ENCODE measurements at places on chromosomes 7 and 10.

DNA sequence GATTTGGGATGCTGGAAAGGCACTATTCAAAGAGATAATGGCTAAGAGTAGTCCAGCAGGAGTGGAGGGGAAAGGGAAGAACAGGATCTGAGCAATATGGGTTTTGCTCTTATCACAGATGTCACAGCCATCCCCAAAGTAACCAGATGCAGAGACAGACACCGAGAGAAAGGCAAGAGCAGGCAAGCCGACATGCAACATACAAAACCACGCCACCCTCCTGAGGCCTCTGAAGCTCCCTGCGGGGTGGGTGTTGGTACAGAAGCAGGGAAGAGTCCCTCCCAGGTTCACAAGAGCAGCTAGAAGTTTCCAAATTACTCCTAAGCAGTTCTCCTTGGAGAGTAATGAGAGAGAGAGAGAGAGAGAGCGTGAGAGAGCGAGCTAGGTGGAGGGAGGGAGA lies 10.8 kb upstream of the C10orf53 start:
- no peak for DNase-seq

DNA sequence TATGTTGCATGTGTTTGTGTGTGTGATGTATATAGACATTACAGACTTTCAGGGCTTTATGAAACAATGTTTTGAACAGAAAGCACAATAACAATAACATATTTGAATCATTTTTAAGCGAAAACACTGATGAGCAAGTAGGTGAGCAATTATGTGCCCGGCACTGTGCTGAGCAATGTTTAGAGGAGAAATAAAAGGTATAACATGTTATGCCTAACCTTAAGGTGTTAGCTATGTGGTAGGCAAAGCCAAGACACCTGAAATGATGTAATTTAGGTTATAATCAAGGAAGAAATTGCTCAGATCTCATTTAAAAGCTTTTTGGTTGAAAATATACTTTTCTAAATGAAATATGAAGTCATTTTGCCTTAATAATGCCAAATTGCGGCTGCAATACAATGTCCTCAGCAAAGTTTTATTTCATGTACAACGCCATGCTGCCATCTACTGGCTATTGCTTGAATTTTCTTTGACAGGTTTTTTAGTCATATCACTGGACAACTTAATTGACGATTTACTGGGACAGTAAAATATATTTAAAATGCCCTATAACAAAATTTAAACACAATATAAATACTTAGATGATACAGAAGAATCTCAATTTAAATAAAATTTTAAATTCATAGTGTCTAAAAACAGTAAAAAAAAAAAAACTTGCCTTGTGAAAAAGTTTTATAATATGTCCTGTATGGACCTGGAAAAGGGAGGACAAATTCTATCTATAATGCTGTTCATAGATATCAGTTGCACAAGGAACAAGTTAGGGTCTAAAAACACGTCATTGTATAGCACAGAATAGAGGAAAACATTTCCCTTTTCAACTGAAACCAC lies 131.1 kb upstream of the CDK1 start:
- DNase-seq = no peak

DNA sequence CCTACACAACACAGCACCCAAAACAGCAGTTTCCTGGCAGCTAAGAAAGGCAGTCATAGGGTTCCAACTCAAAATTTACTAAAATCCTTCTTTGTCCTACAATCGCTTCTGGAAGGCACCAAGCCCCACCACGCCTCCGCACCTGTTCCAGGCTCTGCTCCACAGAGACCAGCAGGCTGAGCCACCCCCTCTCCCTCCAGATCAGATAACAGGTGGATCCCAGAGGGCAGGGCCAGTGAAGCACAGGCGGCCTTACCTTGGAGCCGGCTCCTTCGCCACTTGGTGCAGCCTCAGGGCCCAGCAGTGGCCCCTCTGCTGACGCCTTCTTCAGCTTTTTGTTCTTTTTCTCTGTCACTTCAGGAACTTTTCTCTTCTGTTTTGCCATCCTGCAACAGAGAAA lies 33.0 kb downstream of the ZFAND2A start:
- DNase-seq = no peak

GRCh38 chr7:156725936-156726335 lies 85.4 kb downstream of the RNF32 start:
- no peak for DNase-seq

GRCh38 chr7:117014099-117014656 lies 60.9 kb downstream of the ST7 start:
- no peak for DNase-seq

- no peak for DNase-seq
Measured at GRCh38 chr10:18523025-18523424, 128.4 kb downstream of the NSUN6 start.

GRCh38 chr10:117374506-117375359 lies 507 bp downstream of the PDZD8 start:
- peak; percentile 5 for DNase-seq

GRCh38 chr10:126584836-126585235 lies 85.7 kb downstream of the C10orf90 start:
- no peak for DNase-seq

DNA sequence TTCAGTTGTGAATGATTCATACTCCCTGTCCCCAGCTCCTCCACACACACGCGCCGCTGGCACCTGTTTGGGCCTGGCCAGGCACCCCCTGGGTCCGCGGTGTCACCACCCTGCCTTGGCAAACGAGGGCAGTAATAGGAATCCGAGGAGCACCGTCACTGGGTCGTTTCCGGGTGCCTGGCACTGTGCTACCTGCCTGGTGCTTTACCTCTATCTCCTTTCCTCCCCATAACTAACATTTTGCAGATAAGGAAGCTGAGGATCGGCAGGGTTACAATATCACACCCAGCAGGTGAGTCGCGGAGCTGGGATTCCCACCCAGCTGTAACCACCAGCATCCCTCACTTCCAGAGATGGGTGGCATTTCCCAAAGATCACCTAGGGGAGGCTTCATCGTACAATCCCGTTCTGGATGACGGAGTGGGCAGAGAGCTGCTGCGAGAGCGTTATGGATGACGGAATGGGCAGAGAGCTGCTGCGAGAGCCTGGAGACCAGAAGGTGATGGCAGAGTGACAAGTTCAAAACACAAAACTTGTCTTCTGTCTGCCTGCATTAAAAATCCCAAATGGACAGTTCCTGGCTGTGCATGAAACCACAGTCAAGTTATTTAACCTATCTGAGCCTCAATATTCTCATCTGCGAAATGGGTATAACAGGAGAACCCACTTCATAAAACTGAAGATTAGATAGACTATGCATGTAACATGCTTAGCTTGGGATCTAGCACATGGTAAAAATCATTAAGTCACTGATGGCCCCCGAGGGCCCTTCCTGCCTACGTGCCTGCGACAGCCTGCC lies 1.1 kb upstream of the HSPA12A start:
- no peak for DNase-seq

DNA sequence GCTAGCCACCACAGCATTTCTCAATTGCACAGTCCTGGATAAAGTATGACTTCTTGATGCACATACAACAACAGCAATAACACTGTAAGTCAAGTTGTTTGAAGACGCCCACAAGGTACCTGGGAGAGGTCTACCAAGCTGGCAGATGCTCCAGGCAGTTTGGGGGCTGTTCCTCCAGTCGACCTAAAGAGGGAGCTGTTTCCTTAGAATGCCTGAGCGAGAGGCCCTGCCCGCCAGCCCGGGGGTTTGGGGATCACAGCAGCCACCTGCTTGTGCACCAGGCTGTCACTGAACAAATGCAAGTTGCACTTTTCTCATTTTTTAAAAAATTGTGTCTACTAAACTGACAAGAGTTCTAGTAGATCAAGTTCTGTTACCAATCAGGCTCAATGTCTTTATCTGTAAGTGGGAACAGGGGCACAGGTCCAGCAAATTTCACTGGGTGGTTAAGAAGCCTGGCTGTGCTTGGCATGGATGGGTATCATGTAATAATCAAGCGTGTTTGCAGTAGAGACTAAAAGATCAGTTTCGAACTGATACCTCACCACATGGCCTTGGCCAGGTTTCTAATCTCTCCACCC lies 193.8 kb upstream of the ADO start:
- peak; percentile 41 for DNase-seq

DNA sequence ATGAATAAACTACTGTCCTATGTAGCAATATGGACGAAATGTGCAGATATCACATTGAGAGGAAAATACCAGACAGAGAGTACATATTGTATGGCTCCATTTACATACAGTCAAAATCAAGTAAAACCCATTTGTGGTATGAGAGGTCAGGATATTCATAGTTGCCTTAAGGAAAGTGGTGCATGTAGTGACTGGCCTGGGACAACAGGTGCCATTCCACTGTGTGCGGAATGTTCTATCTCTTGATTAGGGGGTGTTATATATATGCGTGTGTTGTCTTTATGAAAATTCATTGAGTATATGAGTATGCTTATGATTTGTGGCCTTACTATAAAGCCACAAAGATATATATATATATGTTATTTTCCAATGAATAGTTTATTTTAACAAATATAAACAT lies 964.0 kb downstream of the SORCS3 start:
- no peak for DNase-seq

DNA sequence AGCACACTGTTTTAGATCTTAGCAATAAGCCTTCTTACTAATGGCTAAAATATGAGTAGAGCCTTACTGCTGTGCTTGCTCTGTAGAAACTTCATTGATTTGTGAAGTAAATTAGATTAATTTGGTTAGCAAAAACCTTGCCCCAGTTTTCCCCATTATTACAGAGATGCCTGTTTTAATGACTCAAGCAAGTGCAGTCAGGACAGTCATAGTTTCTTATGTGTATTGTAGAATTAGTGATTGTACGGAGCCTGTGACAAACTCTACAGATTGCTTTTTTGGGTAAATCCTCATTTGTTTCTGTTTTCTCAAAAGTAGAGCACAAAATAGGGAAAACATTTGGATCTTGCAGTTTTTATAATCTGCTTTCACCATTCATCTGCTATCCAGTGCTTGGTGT lies 7.0 kb downstream of the TAX1BP1 start:
- no peak for DNase-seq

GRCh38 chr10:7320072-7320471 lies 90.8 kb downstream of the SFMBT2 start:
- DNase-seq = no peak

- DNase-seq = no peak
Measured at GRCh38 chr10:1657479-1657878, 79.8 kb downstream of the ADARB2 start.

- no peak for DNase-seq
Measured at GRCh38 chr10:32408690-32409089, 37.2 kb upstream of the CCDC7 start.

- DNase-seq = peak; percentile 100
Measured at GRCh38 chr7:25125137-25125946, at the start of gene CYCS. Gene CYCS (minus strand): TSS chr7:25125260. CDS start chr7:25124119, 1,141 bp downstream.

- no peak for DNase-seq
Measured at GRCh38 chr10:61159253-61159652, 215.3 kb upstream of the RHOBTB1 start.

DNA sequence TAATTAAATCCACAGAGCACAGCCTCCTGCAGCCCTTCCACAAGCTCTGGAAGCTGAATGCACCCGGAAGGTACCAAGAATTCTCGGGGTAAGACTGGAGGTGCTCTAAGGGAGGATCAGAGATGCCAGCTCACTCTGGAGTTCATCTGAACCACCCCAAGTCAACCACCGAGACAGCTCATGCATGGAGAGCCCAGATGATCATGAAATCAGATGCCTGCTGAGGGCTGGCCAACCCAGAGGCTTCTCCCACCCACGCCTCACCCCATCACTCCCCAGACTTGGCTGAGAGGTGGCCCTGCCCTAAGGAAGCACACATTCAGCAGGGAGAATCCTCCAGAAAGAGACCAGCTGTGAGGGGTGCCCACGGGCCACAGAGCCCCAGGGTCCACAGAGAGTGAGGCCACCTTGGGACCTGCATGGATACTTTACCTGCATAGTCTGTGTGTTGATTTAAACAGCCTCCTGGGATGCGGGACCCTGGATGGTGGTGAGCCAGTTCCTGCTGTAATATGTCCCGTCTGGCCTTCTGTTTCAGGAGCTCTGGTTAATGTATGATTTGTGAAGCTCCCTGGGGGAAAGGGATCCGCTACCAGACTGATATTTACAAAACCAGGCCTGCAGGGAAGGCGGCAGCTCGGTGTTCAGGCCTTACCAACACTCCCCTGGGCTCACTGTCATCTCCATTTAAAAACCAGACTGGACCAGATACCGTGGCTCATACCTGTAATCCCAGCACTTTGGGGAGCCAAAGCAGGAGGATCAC lies 64.9 kb downstream of the INSIG1 start:
- no peak for DNase-seq

GRCh38 chr7:91892821-91893340 lies 12.4 kb upstream of the MTERF1 start:
- DNase-seq = no peak

- DNase-seq = no peak
Measured at GRCh38 chr7:79837915-79838314, 296.7 kb upstream of the GNAI1 start.

DNA sequence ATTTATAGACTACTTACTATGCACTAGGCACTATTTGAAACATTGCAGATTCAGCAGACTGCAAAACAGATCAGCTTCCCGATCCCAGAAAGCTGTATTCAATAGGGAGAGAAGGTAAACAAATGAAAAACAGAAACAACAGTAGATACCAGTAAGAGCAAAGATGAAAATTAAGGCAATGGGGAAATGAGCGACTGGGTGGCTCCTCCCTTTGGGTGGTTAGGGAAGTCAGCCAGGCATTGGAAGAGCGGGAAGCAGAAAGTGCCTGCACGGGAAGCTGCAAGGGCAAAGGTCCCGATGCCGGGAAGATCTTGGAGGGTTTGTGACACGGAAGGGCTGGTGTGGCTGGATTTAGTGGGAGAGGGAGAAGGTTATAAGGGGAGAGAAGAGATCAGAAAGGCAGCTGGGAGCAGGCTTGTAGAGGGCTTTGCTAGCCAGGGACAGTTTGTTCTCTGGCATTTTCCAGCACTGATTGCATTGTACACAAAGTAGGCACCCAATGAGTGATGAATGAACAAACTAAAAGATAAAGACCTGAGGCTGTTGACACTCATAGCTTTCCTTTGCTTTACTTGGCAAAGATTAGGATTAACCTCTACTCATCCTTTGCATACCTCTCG lies 67.8 kb downstream of the NAMPT start:
- no peak for DNase-seq

Data from T-helper 22 cell (primary cell).